Lower lobe of right lung (tissue), 2 donors: ENCODE measurements at places on chromosomes 1 and 21. TPM values are rescaled to one million over a fixed set of nuclear protein-coding genes. Genes with fewer than 3 reads are reported as not detected.

The FCER1G gene
- 283 TPM for total RNA-seq

The UHMK1 gene
- total RNA-seq, result 56.4 TPM

The SPRR1B gene
- not detected for total RNA-seq

The CLDN17 gene
- total RNA-seq, result not detected

The ENTREP3 gene
- 22.9 TPM for total RNA-seq

DNA sequence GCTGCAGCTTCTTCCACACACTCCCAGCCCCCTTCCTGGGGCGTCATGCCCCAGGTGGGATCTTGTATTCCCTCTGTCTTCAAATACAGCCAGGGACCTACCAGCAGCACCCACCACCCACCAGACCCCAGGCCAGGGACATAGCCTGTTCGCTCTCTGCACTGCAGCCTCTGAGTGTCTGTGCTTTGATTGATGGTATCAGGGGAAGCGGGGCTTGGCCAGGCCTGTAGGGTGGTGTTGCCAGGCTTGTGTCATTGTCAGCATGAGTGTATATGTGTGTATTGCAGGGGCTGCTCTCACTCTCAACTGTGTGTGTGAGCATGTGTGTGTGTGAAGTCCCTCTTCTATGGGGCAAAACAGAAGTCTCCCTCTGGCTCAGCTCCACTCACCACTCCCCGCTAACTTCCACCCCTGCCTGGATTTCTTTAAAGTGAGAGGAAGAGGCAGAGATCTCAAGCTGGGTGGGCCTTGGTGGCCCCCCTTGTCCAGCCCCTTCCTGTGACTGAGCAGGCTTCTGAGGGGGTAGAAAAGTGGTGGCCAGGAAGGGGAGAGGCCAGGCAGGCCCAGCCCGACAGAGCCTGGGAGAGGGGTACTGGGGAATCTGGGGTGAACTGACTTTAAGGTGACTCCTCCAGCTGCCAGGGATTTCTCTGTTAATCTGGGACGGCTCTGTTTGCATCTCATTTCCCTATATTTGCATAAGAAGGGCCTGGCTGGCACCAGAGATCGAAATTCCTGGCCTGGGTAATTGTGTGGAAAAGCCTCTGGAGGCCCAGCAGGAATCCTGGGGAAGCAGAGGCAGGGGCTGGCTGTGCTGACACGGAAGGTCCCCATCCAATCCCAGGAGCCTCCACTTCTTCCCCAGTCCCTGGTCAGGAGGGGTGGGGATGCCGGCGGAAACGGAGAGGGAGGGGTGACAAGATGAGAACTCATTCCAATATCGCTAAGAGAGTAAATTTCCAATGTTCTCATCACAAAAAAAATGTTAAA, 18.6 kb upstream of the ADGRB2 start:
- DNase-seq, result peak; percentile 4
- peaks cover 15% of the 10 kb centered on the region for H3K4me1 ChIP-seq
- H3K27me3 ChIP-seq, result peaks cover 4% of the 10 kb centered on the region
- H3K36me3 ChIP-seq, result no peaks in the 10 kb centered on the region
- no peak overlapping the region for H3K4me3 ChIP-seq

The FH gene
- 42.1 TPM for total RNA-seq

The ATP5IF1 gene
- total RNA-seq, result 109 TPM

DNA sequence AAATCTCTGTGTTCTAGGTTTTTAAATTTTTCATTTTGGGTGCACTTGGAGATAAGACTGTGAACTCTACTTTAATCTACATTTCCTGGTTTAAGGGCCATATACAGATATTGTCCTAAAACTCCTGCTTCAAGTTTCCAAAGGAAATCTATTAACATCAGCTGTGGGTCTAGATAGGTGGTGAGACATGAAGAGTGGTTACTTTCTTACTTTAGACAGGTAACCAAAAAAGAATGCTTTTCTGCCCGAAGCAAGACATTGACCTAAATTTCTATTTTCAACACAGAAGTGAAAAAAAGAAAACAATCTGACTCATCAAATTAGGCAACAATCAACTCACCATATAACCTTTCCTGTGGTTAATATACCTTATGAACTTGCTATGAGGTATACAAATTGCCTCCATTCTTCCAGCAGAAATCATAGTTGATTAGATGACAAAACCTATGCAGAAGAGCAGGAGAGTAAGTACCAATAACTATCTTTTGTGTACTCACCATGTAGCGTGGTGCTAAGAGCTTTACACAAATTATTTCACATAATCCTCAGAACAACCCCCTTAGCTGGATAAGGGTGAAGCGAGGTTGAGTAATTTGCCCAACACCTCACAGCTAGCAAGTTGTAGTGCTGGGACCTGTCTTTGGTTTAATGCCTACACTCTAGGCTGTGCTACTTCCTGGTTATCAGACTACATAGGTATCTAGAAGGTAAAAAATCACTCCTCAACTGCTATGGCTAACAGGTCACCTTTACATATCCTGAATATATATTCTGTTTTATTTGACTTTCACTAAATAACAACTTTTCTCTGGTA, 23.4 kb upstream of the PTPN14 start:
- H3K4me1 ChIP-seq, result no peaks in the 10 kb centered on the region
- no peaks in the 10 kb centered on the region for H3K27me3 ChIP-seq
- H3K4me3 ChIP-seq, result no peak overlapping the region
- H3K36me3 ChIP-seq, result no peaks in the 10 kb centered on the region

DNA sequence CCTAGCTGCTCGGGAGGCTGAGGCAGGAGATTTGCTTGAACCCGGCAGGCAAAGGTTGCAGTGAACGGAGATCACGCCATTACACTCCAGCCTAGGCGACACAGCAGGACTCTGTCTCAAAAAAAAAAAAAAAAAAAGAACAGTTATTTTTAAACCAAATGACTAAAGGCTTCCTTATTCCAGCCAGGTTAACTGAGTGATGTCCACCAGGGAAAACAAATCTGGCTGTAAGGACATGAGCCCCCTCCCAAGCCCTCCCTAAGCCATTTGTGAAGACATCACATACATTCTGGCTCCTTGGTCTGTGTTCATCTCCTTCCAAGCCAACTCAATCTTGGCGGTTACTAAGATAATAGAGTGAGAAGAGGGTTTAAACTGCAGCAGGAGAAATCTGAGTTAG, 8.2 kb downstream of the TMCC2 start:
- DNase-seq, result no peak
- no peaks in the 10 kb centered on the region for H3K27me3 ChIP-seq
- H3K4me1 ChIP-seq, result peaks cover 16% of the 10 kb centered on the region

DNA sequence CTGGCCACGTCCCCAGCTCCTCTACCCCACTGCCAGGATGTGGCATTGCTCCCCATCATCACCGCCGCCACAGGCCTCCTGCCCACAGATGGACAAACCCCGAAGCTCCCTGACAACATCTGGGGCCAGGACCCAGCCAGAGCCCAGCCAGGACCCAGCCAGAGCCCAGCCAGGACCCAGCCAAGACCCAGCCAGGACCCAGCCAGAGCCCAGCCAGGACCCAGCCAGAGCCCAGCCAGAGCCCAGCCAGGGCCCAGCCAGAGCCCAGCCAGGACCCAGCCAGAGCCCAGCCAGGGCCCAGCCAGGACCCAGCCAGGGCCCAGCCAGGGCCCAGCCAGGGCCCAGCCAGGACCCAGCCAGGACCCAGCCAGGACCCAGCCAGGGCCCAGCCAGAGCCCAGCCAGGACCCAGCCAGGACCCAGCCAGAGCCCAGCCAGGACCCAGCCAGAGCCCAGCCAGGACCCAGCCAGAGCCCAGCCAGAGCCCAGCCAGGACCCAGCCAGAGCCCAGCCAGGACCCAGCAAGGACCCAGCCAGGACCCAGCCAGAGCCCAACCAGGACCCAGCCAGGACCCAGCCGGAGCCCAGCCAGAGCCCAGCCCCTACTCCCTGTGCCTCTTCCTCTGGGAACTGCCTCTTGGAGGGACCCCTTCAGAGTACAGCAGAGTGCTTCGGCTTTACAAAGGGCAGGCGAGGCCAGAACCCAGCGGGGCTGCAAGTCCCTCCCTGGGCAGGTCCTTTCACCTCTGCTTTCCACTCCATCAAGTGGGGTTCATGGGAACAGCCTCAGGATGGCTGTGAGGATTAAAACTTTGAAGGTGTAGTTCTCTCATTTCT, 43.7 kb downstream of the DISP3 start:
- no peak for DNase-seq
- no peaks in the 10 kb centered on the region for H3K27me3 ChIP-seq
- no peak overlapping the region for H3K4me3 ChIP-seq
- no peak overlapping the region for H3K27ac ChIP-seq

The APOBEC4 gene
- 3.0 TPM for total RNA-seq

GRCh38 chr1:198879711-198880306, 241.0 kb downstream of the PTPRC start:
- H3K4me1 ChIP-seq, result peaks cover 9% of the 10 kb centered on the region
- no peak overlapping the region for H3K4me3 ChIP-seq
- peaks cover 11% of the 10 kb centered on the region for H3K36me3 ChIP-seq
- H3K27ac ChIP-seq, result no peak overlapping the region
- DNase-seq, result no peak
- no peaks in the 10 kb centered on the region for H3K27me3 ChIP-seq

- DNase-seq, result no peak
- peaks cover 96% of the 10 kb centered on the region for H3K4me1 ChIP-seq
- no peaks in the 10 kb centered on the region for H3K27me3 ChIP-seq
- H3K4me3 ChIP-seq, result no peak overlapping the region
- H3K27ac ChIP-seq, result peak overlapping the region; percentile 86
These were observed 14.4 kb downstream of the SOX13 start for GRCh38 chr1:204087181-204087892.

DNA sequence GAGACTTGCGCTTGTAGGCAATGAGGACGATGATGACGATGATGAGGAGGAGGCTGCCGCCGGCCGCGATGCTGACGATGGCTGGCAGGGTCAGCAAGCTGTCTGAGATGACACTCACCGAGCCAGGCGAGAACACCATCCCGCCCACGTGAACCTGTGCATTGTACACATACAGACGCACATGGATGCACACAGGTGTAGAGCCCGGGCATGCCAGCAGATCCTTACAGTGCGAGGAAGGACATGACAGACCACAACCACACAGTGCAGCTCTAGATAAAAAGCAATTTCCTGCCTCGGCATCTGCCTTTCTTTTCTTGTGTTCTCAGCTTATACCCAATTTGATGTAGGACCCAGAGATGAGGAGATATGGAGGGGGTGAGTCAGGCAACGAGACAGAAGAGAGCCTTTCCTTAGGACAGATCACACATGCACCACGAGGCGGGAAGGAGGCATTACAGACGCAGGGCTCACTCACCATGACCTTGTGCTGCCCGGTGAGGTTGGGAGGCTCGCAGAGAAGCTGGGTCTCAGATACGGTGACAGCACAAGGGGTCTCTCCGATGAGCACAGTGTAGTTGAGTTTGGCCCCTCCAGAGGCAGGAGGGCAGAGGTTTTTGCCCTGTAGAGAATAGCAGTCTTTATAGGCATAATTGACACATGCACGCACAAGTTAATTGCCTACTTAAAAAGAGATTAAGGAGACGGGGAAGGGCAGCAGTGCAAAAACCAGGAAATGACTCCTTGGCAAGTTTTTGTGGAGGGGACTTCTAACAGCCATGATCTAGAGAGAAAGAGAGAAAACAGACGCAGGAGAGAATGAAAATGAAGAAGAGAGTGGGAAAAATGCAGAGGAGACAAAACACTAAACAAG, 133.9 kb upstream of the CD34 start:
- no peak overlapping the region for H3K27ac ChIP-seq
- no peaks in the 10 kb centered on the region for H3K27me3 ChIP-seq
- H3K36me3 ChIP-seq, result peaks cover 83% of the 10 kb centered on the region
- no peak for DNase-seq
- H3K4me1 ChIP-seq, result peaks cover 30% of the 10 kb centered on the region

DNA sequence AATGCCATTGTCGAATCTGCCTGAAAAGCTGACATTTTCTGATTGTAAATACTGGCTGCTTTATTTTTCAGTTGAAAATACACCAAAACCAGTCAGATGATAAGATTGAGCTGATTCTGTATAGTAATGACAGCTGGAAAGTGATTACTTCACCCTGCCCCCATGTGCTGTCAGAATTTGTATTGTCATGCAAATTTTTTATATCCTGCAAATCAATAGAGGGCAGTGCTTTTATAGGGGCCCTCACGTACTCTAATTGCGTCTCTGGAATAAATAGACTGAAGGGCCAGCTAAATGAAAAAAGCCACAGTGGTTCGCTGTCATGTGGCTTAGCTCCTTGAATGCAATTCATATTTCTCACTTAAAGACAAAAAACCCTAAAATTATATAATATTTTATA, 208.6 kb downstream of the LHX8 start:
- H3K36me3 ChIP-seq, result no peaks in the 10 kb centered on the region
- no peaks in the 10 kb centered on the region for H3K4me1 ChIP-seq
- DNase-seq, result no peak
- H3K27ac ChIP-seq, result no peak overlapping the region
- H3K27me3 ChIP-seq, result no peaks in the 10 kb centered on the region
- H3K4me3 ChIP-seq, result no peak overlapping the region

The JAM2 gene
- 36.2 TPM for total RNA-seq

The MPL gene
- total RNA-seq, result 0.65 TPM
